ENCODE measurements at places on chromosomes 3 and 15.

DNA sequence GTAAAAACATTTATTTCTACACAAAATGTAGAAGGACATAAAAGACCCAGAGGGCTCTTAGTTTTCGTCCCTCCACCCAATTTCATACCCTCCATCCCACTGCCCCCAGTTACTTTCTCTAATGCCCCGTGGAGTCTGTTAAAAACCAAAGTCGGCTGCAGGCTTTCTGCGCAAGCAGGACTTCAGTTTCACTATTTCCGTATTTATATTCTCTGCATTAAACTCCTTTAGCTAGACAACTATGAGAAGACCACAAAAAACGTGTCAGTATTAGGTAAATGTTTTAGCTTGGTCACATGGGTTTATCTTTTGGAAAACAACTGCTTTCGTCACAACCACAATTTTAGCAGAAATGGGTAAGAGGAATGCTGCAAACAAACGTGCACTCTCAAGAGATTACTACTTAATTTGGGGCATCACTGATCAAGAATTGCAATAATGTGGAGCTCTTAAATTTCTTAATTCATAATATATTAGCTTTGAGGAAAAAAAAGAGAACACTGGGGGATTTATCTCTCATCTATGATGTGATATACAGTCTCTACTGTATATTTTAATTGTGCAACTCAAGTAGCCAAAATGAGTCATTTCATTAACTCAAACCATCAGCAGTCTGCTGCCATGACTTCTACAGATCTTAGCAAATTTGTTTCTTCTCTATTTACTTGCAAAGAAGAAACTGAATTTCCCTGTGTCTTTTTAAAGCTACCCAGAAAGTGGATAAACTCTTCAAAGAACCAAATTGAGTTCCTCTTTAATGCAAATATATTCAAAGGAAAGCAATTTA lies 740 bp upstream of the NSMCE3 start:
- no peak for DNase-seq

- DNase-seq, result no peak
These were observed 209.0 kb downstream of the XXYLT1 start for GRCh38 chr3:195061756-195062655.

DNA sequence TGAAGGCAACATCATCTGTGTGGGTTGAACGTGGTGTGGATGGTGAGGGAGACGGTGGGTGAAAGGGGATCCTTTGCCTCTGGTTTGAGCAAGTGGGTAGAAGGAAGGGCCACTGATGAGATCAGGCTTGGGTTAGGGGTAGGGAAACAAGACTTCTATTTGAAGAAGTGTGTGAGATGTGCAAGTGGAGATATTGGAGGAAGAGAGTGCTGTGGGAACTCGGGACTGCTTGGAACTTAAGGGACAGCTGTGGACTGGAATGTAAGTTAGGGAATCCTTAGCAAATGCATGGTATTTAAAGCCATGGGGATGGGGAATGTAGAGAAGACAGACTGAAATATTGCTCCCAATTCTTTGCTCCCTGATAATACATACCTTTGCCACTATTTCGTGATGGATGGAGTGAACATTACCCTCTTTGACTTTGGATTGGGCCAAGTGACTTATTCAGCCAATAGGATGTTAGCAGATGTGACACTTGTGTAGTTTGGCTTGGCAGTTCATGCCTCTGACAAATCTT lies 30.2 kb upstream of the AMOTL2 start:
- DNase-seq, result no peak

DNA sequence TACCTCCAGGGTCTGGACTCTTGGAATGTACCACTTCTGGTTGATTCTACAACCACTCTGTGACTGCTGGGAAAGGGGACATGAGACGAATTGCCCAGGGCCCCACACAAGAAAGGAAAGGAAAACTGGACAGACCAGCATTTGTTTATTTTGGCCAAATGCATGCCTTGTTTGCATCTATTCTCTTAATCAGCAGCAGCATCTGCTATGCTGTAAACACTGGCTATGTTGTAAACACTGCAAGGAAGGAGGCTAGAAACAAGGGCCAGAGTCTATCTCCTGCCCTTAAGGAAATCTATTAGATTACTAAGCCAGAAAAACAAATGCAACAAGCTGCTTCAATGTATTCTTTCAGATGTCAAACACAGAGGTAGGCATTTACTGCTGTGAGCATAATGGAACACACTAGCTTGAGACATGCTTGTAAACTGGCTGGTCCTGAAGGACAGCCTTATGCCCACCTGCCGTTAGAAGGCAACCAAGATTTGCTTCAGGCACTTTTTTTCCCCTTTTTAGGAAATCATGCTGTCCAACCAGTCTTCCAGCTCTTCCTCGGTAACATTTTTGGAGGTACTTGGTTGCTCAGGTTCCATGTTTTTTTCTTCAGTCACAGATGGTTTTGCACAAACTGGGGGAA lies 102.1 kb upstream of the CHRM5 start:
- DNase-seq, result no peak

- DNase-seq, result no peak
These were observed 58.3 kb downstream of the SMAD6 start for GRCh38 chr15:66760097-66760967.

Data from endothelial cell (in vitro differentiated cells).